Hippocampal formation (tissue), 2 donors: ENCODE measurements at places on chromosomes 3 and 15.

GRCh38 chr3:15819576-15819975, 21.8 kb upstream of the ANKRD28 start:
- no peak for DNase-seq

DNA sequence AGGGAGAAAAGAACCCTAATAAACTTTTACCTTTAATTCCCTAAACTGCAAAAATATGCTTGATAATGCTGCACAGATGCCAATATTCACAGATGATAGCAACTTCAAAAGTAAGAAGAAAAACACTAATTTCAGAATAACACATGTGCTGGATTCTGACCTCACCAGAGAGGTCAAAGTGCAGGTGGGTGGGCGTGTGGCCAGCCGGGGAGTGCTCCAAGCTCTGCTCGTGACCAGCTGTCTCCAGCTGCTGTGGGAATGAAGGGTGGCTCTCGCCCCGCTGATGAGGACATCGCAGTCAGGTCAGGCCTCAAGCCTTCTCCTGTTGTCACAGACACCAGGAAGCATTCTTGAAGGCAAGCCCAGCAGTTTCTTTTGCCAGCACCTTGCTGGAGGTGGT, 57.1 kb downstream of the ADAMTS17 start:
- no peak for DNase-seq

- DNase-seq = no peak
Observed at GRCh38 chr3:174973465-174973864, 114.3 kb downstream of the NAALADL2 start.

GRCh38 chr3:189914799-189915198, 205.9 kb downstream of the P3H2 start:
- DNase-seq = no peak

DNA sequence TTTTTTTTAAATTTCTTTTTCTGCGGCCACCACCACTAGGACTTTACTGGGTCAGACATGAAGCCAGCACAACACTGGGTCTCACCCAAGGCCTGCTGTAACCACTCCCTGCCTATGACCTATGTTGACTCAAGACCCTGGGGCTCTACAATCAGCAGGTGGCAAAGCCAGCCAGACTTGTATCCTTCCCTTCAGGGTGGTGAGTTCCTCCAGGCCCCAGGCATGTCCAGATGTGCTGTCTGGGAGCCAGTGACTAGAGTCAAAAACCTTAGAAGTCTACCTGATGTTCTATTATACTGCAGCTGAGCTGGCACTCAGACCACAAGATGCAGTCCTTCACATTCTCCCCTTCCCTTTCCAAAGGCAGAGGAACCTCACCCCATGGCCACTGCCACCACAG, 31.6 kb upstream of the CLDN18 start:
- no peak for DNase-seq

DNA sequence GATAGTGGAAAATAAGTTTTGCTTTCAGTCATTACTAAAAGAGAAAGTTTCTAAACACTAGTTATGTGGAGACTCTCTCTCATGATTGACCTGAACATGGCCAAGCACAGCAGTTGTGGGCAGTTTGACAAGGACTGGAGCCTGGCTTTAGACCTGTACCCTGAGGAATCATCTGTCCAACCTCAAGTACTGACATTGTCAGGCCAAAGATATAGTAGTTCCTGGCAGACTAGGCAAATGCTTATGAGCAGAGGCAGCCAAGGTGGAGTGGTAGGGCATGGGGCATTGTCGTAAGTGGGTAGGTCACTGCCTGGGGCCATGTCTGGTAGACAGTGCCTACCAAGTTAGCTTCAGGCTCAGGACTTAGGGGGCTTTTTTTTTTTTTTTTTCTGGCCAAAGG, 20.9 kb downstream of the PLAAT1 start:
- DNase-seq = no peak

GRCh38 chr3:167406876-167407492, 26.9 kb upstream of the ZBBX start:
- peak; percentile 92 for DNase-seq

- DNase-seq = no peak
Observed at GRCh38 chr3:125398952-125399351, 23.8 kb upstream of the ZNF148 start.

DNA sequence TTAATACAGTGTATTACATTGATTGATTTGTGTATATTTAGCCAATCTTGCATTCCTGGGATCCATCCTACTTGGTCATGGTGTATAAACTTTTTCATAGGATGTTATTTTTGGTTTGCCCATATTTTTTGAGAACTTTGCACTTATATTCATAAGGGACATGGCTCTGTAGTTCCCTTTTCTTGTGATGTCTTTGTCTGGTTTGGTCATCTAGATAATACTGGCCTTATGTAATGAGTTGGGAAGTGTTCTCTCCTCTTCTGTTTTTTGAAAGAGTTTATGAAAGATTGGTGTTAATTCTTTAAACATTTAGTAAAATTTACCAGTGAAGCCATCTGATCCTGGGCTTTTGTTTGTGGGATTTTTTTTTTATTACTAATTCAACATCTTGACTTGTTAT, 9.6 kb downstream of the CHST13 start:
- no peak for DNase-seq

- no peak for DNase-seq
Observed at GRCh38 chr3:66353530-66353929, 132.7 kb downstream of the SLC25A26 start.

DNA sequence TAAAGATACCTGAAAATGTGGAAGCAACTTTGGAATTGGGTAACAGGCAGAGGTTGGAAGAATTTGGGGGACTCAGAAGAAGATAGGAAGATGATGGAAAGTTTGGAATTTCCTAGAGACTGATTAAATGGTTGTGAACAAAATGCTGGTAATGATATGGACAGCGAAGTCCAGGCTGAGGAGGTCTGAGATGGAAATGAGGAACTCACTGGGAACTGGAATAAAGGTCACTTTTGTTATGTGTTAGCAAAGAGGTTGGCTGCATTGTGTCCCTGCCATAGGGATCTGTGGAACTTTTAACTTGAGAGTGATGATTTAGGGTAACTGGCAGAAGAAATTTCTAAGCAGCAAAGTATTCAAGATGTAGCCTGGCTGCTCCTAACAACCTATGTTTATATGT, 13.0 kb downstream of the MITF start:
- no peak for DNase-seq

DNA sequence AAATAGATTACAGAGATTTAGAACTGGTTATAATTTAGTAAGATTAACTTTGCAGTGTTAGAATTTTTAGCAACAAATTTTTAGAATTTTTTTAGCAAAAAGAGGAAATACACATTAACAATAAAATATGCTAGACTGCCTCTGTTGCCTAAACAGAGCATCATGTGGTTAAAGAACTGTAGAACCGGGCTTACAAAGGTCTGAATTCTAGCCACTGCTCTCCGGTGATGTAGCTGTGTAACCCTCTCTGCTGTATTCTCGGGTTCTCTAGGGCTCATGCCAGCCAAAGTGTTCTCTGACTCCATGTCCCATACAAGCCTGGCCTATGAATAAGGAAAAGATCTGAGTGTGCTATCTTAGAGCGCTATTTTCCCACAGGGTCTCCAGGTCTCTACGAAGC, 2.9 kb upstream of the P2RY12 start:
- no peak for DNase-seq

GRCh38 chr15:78810003-78810361, 1.3 kb downstream of the ADAMTS7 start:
- no peak for DNase-seq

- no peak for DNase-seq
Observed at GRCh38 chr3:168570404-168571155, 474.9 kb upstream of the GOLIM4 start.

GRCh38 chr15:84702961-84703482, 12.9 kb downstream of the SEC11A start:
- DNase-seq = peak; percentile 30

- DNase-seq = no peak
Observed at GRCh38 chr15:27670486-27671209, 428.5 kb downstream of the OCA2 start.

- no peak for DNase-seq
Observed at GRCh38 chr3:55711646-55712045, 224.5 kb upstream of the WNT5A start.
